Suppressor macrophage treated with lipopolysaccharide for 4 hours (primary cell): ENCODE measurements at places on chromosomes 16 and 17.

DNA sequence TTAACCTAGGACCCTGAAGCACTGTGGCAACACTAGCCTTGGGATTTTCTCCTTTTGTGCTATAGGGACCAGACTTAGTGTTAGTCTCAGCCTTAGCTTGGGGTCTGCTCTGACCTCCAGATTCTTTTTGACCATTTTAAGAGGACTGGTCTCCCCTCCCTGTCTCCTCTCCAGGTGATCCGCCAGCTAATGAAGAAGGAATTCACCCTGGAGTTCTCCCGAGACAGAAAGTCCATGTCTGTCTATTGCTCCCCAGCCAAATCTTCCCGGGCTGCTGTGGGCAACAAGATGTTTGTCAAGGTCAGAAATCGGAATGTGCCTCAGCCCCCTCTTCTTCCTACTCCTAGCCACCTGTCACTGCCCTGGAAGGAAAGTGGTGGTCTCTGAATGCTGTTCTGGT lies 19.5 kb downstream of the ATP2A1 start:
- no peak for DNase-seq

DNA sequence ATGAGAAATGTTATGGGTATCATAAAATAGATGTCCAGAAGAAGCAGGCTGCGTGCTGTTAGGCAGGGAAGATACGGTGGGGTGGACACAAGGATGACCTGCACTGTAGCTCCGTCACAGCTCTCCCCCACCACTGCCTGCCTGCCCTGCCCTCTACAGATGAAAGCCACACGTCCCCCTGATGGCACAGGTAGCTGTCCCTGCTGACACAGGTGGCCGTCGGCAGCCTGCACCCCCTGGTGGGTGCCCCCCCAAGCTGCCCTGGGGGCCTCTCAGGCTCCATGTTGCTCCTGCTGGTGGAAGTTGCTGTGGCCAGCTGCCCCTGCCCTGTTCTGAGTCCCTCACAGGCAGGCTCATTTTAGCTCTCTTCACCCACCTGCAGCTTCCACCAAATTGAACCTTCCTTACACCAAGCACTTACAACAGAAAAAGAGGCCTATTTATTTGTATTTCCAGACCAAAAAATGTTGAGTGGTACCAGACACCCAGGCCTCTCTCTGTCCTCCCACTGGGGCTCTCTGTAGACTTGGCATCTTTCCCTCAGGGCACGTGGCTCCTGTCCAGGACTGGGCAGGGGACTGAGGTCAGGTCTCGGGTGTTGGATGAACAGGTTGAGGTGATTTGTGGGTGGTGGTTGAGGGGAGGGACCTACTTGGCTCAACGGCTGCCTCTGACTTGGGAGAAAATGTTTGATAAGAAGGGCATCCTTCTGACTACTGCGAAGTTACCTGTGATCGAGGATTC lies 50.1 kb upstream of the CACNG5 start:
- DNase-seq = no peak

GRCh38 chr16:59088431-59088830 lies 354.3 kb upstream of the GOT2 start:
- DNase-seq = no peak

GRCh38 chr17:31530391-31530985 lies 139.0 kb downstream of the RAB11FIP4 start:
- DNase-seq = no peak

DNA sequence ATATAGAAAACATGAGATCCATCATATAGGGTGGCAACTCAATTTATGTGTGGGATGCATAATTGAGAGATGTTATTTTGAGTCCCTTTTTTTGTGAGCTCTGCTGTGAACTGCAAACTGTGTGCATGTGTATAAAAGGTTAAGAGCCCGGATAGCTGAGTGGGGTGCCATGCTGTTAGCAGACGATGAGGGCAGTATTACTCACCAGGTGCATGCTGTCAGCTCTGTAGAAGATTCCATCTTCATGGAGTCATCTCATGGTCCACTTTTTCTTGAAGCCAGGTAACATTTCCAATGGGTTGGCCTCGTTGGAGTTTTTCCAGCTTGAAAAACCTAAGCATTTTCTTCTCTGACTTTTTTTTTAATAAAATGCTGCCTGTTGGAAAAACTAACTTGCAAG lies 43.0 kb upstream of the RHBDL3 start:
- no peak for DNase-seq

DNA sequence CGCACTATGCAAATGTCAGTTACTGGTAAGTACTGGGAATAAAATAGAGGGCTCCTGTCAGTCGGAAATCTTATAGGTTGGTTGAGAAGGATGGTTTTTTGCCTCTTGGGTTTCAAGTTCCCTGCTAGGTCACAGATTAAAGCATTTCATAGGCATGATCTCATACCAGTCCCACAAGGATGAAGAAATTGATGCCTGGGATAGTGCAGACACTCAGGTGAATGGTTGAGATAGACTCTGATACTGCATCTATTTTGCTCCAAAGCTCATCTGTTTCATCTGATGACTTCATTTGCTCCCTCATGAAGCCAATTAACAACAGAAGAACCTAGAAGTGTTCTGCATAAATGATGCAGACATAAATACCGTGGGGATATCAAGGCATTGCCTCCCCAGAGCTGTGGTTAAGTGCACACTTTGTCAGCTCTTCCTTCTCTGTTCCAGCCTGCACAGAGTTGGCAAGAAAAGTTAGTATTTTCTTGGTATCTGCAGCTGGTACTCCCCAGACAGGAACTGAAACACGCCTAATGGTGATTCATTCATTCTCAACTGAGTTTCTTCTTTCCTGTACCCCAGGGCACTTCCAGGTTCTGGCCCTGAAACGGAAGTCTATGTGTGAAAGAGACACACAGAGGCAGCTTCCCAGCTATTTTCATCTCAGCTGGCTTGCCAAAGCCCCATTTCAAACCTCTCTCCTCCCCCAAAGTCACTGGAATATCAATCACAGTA lies 418.3 kb upstream of the SALL1 start:
- peak; percentile 59 for DNase-seq

GRCh38 chr16:27993587-27993986 lies 69.9 kb downstream of the GSG1L start:
- DNase-seq = no peak
